Glomerular endothelial cell (primary cell): ENCODE measurements at places on chromosomes 2 and 18. TPM values are rescaled to one million over a fixed set of nuclear protein-coding genes. Genes with fewer than 3 reads are reported as not detected.

Gene BOLL
- not detected in 2 replicates for total RNA-seq

Gene CPLX4
- not detected in 2 replicates for total RNA-seq

Gene GPBAR1
- total RNA-seq = 0.35 and 0.39 TPM in 2 replicates

Gene MGAT4A
- total RNA-seq = 60.4 and 68.4 TPM in 2 replicates

Gene TMEM200C
- 0.29 and 0.58 TPM in 2 replicates for total RNA-seq
